ACHN (cell line): ENCODE measurements at places on chromosomes 6 and 20.

GRCh38 chr20:39326050-39326449, 363.9 kb downstream of the DHX35 start:
- DNase-seq = no peak

- no peak for DNase-seq
These were observed 35.8 kb downstream of the GRIK2 start for GRCh38 chr6:101429270-101429669.

DNA sequence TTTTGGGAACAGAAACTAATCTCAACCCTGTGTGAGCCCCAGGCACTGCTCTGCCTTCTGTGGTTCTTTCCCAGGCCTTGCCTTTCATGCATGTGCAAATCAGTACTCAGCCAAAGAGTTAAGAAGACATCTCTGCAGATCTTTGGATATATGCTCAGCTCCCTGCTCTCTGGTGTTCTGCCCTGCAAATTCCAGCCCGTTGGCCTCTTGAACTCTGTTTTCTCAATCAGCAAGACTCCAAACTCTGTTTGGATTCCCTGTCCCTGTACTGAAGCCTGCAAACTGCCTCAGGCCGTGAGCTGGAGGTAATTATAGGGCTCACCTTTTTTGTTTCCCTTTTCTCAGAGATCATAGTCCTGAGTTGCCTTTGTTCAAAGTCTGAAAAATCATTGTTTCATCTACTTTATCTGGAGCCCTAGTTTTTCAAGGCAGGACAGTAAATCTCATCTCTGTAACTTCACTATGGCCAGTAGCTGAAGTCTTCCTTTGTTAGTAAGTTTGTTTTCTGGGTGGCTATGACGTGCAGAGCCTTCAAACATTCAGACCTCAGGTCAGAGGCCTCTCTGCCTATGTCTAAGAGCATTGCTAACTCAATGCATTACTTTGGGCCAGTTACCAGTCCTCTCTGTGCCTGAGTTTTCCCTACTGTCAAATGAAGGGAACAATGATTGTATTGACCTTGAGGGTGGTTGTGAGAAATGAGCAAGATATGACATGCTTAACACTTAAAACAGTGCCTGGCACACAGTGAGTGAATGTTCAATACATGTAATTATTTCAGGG, 15.9 kb upstream of the MDFI start:
- DNase-seq = no peak

DNA sequence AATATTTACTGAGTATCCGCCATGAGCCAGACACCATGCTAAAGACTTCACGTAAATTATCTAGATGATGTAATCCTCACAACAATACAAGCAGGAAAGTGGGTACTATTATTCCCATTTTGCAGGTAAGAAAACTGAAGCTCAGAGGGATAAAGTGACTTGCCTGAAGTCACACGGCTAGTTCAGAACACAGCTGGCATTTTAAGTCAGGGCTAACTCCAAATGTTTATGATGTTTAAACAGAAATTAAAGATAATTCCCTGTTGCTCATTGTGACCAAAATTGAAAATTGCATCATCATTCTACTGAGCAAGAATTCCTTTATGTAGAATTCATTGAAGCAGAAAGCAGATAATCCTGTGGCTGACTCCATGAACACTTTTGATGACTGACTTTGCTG, 71.3 kb upstream of the STXBP5 start:
- no peak for DNase-seq

- no peak for DNase-seq
These were observed 143.0 kb upstream of the AHI1 start for GRCh38 chr6:135640449-135641111.

DNA sequence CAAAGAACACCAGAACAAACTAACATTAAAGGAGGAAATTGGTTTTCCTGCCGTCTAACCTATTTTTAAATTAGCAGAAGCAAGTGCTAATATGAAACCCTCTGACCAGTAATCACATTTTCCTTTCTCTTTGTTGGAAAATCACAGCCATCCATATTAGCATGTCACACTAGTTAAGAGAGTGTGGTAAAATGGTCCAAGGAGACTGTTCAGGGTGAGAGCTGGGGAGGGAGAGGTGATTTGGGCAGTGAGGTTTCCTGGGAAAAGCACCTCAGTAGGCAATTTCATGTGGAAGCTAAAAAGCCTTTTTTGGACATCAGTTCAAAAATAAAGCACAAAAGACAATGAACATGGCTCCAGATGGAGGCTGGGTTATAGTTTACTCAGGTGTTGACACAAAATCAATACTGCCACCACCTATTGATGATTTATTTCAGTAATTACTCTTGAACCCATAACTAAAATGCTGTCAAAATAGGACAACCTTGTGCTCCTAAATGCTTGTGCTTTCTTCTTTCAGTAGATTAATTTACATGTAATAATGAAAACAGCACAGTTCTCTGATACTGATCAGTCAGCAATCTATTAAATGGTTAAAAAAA, 333.2 kb downstream of the SAMD5 start:
- DNase-seq = no peak

DNA sequence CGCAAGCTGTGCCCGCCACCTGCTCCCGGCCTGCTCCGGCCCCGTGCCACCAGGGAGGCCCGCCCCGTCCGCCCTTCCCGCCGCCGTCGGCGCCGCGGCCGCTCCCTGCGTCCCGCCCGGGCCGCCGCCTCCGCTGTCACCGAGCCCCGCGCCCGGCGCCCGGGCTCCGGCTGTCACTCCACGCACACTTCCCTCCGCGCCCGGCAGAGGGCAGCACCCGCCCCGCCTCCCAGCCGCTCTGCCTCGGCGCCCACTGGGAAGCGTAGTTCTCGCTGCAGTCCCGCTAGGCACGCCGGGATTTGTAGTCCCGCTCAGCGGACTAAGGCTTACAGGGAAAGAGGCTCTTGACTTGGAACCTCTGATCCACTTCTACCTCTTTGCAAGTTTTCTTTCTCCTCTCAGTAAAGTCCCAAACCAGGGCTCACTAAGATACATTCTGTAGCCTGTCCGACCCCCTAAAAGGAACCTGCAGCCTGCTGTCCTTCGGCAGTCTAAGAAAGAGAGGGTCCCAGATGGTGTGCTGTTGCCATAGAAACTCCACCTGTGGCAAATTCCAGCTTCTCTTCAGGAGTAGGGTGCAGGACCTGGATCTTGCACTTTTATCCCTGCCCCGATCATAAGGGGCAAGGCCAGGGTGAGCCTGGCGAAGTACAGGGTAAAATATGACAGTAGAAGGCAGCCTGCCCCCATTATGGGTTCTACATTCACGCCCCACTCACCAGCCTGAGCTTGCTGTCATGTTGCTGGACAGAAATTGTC, at the start of gene TFEB:
TFEB (minus strand) TSS at position 182 of the 759 bp plus-strand sequence. CDS start 44,395 bp downstream, outside the sequence.
- DNase-seq = peak; percentile 85

DNA sequence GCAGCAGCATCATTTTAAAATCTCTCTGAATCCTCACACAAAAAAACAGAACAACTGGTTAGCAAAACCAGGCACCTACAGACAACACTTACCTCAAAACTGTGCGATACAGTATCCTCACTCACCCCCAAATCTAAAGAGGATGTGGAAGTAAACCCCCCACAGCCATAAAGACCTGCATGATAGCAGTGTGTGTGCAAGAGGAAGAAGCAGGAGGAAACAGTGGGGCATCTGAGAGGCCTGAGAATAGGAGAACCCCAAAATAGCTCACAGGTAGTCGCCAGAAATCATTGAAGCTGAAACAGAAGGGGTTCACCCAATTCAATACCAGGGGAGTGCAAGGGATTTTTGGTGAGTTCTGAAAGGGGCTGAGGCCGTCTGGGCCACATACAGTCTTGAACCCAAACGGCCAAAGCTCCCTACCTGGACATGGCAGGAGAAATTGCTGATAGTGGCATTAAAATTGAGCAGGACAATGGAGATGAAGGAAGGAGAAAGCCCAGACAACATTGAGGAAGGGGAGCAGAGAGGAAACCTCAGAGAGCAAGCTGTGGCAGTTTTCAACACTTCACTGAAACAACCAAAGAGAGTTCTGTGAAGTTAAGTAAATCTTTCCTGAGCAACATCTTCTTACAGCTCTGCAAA, 129.7 kb downstream of the FIG4 start:
- no peak for DNase-seq

GRCh38 chr6:161373905-161374451, 100.1 kb upstream of the AGPAT4 start:
- peak; percentile 63 for DNase-seq

GRCh38 chr20:23446505-23446904, 6.2 kb downstream of the CST11 start:
- DNase-seq = peak; percentile 37

DNA sequence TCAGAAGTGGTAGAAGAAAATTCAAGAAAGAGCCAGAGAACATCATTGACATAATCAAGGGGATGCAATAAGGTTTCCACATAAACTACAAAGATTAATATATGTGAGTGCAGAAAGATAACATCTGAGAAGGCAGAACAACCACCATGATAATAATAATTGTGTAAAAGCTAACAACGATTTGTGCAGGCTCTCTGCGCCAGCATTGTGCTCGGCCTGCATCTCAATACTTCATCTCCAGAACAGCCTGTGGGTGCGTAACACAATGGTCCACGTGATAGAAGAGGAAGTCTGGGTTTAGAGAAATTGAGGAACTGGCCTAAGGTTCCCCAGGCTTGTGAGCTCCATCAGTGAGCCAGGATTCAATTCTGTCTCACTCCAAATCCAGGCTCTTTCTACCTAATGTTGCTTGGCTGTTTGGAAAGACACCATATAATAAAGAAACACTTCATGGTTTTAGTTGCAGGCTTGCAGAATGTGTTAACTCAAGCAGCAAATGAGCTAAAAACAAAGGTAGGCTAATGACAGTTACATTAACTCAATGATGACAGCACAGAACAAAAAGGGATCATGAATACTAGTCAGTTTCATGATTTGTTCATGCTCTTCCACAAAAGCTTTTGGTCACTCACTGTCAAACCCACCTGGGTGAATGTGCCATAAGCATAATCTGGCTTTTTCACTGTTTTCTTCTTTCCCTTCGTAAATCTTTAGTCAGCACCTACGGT, 71.2 kb downstream of the LY86 start:
- DNase-seq = no peak

- DNase-seq = no peak
These were observed 56.7 kb downstream of the ATXN1 start for GRCh38 chr6:16704401-16705045.

GRCh38 chr6:30507849-30508827, 18.8 kb downstream of the HLA-E start:
- no peak for DNase-seq

GRCh38 chr20:58852543-58853271, at the start of gene GNAS:
Gene GNAS (plus strand): TSS chr20:58852716.
- no peak for DNase-seq

GRCh38 chr6:11909696-11910132, 102.4 kb upstream of the HIVEP1 start:
- DNase-seq = no peak

GRCh38 chr6:10972196-10972595, 71.9 kb downstream of the ELOVL2 start:
- no peak for DNase-seq

DNA sequence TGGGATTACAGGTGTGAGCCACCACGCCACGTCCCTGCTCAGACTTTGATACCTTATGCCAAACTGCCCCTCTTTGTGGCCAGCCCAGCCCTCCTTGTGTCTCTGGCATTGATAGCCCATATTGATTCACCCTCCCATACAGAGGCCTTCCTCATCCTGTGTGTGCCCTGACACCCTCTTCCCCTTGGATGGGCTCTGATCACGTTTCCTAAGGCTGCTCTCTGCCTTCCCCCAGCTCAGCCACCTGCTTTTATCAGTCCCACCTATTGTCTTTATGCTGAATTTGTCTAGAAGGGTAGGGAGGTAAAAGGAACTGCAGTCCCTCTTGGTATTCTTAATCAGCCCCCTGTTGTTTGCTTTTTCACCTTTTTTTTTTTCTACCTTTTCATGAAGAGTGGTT, 95.9 kb downstream of the CDKAL1 start:
- no peak for DNase-seq

DNA sequence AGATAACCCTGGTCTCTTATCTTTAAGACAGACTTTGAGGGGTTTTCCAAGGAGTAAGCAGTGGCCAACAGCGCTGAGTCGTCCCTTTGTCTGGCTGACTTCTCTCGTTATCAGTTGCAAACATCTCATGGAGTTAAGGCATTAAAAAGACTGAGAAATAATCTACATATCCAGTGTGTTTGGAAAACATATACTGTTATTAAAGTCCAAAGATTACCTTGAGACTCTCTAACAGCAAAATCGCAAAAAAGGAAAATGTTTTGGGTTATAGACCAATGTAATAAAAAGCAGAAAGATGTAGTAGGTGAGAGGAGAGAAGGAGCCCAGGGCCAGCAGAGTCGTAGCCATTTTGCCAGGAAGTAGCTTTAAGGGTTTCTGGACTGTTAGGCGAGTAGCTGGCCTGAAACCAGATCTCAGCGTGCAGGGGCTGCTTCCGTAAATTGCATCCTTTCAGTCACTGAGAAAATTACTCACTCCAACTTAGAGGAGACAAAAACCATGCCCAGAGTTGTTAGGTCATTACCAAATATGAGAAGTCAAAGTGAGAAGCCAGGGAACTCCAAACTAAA, 24.6 kb downstream of the MYLK4 start:
- no peak for DNase-seq

GRCh38 chr6:39018103-39018502, 30.5 kb upstream of the GLP1R start:
- no peak for DNase-seq

- no peak for DNase-seq
These were observed 22.2 kb downstream of the APCDD1L start for GRCh38 chr20:58492795-58493524.

GRCh38 chr6:2796861-2797260, 31.7 kb downstream of the WRNIP1 start:
- DNase-seq = no peak

DNA sequence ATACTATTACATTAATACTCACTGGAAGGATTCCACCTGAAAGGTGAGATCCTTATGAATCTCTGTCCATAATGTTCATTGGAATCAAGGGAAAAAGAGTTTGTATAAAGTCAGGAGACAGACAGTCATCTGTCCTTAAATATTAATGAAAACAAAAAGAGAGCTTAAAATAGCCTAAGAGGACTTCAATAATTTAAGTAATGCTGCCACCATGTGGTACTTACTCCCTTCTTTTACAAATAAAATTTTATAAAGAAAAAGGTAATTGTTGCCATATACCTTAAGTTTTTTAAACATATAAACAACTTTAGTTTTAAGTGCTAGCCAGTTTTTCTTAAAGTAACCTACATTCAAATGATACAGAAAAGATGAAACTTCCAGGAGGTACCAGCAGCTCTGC, 5.1 kb downstream of the BLOC1S5 start:
- DNase-seq = peak; percentile 38

GRCh38 chr20:58637466-58638213, 13.4 kb upstream of the STX16 start:
- no peak for DNase-seq
